ENCODE measurements at places on chromosomes 7 and 10.

- no peak overlapping the region for H3K4me3 ChIP-seq
- no peaks in the 10 kb centered on the region for H3K36me3 ChIP-seq
- H3K27ac ChIP-seq = no peak overlapping the region
- no peaks in the 10 kb centered on the region for H3K4me1 ChIP-seq
- H3K27me3 ChIP-seq = no peaks in the 10 kb centered on the region
Observed at GRCh38 chr10:108561649-108562048, 1361.7 kb downstream of the XPNPEP1 start.

- no peaks in the 10 kb centered on the region for H3K36me3 ChIP-seq
- DNase-seq = no peak
- H3K4me1 ChIP-seq = no peaks in the 10 kb centered on the region
Observed at GRCh38 chr10:81008726-81009125, 471.0 kb downstream of the SH2D4B start.

- DNase-seq = no peak
- H3K27me3 ChIP-seq = no peaks in the 10 kb centered on the region
- no peaks in the 10 kb centered on the region for H3K4me1 ChIP-seq
- H3K36me3 ChIP-seq = no peaks in the 10 kb centered on the region
- no peak overlapping the region for H3K4me3 ChIP-seq
Observed at GRCh38 chr7:12256090-12256489, 45.0 kb downstream of the TMEM106B start.

- no peak overlapping the region for H3K4me3 ChIP-seq
- no peaks in the 10 kb centered on the region for H3K27me3 ChIP-seq
- no peak overlapping the region for H3K27ac ChIP-seq
- DNase-seq = no peak
Observed at GRCh38 chr10:7889947-7890542, 71.7 kb downstream of the TAF3 start.

DNA sequence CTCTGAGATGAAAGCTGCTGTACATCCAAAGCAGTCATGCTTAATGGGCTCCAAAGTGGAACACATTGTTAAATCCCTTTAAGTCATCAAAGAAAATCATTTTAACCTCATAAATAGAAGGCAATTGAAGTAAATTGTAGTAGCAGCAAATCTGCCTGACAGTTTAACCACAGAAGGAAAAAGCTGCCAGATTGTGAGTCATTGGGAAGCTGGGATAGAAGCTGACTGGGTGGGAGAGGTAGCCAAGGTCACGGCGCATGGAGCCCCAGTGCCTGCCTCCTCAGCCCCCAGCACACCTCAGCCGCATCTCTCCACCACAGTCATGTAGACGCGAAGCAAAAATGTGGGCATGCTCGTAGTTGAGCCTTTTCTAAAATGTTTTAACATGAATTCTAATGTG is 44.0 kb downstream of the TARP start:
- H3K4me3 ChIP-seq = no peak overlapping the region
- peaks cover 1% of the 10 kb centered on the region for H3K4me1 ChIP-seq
- no peak overlapping the region for H3K27ac ChIP-seq
- no peaks in the 10 kb centered on the region for H3K27me3 ChIP-seq
- no peak for DNase-seq

- no peaks in the 10 kb centered on the region for H3K36me3 ChIP-seq
- no peaks in the 10 kb centered on the region for H3K4me1 ChIP-seq
- no peak for DNase-seq
- H3K27me3 ChIP-seq = no peaks in the 10 kb centered on the region
Observed at GRCh38 chr7:22640269-22640668, 86.7 kb upstream of the IL6 start.

DNA sequence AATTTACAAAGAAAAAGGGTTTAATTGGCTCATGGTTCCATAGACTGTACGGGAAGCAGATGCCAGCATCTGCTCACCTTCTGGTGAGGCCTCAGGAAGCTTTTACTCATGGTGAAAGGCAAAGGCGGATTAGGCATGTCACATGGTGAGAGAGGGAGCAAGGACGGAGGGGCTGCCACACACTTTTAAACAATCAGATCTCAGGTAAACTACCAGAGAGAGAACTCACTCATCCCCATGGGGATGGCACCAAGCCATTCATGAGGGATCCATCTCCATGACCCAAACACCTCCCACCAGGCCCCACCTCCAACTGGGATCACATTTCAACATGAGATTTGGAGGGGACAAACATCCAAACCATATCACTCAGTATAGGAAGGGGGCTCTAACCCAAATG is 183.9 kb downstream of the COBL start:
- no peak overlapping the region for H3K4me3 ChIP-seq
- DNase-seq = no peak
- no peaks in the 10 kb centered on the region for H3K36me3 ChIP-seq
- H3K27me3 ChIP-seq = no peaks in the 10 kb centered on the region

DNA sequence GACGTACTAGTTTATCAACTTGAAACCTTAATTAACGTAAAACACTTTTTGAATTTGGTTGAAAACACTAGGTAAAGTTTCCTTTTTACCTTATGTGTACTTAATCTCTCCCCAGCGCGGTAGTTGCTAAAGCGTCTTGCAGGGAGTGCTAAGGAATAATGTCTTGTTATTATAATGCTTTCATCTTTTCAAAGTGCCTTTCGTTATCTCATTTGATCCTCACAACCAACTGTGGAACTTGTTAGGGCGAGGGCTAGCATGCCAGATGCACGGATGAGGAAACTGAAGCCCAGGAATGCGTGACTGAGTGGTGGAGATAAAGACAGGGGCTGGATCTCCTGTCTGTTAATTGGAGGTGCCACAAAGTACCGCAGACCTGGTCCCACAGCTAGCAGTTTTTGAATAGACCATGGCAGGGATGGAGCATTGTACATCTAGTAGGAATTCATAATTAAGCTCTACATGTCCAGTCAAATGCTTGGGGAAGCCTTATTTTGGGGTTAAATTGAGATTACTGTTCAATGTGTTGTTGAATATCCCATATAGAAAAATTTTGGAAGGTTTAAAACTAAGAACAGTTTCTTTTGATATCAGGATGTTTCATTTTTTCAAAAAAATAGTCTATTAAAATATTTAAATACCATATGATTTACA is 234.3 kb downstream of the SH2D4B start:
- H3K36me3 ChIP-seq = no peaks in the 10 kb centered on the region
- no peak overlapping the region for H3K4me3 ChIP-seq
- H3K27me3 ChIP-seq = no peaks in the 10 kb centered on the region
- no peaks in the 10 kb centered on the region for H3K4me1 ChIP-seq

GRCh38 chr10:94602729-94603515 is 57.3 kb downstream of the HELLS start:
- DNase-seq = no peak
- H3K4me3 ChIP-seq = no peak overlapping the region

GRCh38 chr7:155038335-155038734 is 31.8 kb upstream of the HTR5A start:
- H3K4me1 ChIP-seq = no peaks in the 10 kb centered on the region
- H3K27me3 ChIP-seq = no peaks in the 10 kb centered on the region
- H3K4me3 ChIP-seq = no peak overlapping the region
- no peak for DNase-seq
- H3K27ac ChIP-seq = no peak overlapping the region
- no peaks in the 10 kb centered on the region for H3K36me3 ChIP-seq

DNA sequence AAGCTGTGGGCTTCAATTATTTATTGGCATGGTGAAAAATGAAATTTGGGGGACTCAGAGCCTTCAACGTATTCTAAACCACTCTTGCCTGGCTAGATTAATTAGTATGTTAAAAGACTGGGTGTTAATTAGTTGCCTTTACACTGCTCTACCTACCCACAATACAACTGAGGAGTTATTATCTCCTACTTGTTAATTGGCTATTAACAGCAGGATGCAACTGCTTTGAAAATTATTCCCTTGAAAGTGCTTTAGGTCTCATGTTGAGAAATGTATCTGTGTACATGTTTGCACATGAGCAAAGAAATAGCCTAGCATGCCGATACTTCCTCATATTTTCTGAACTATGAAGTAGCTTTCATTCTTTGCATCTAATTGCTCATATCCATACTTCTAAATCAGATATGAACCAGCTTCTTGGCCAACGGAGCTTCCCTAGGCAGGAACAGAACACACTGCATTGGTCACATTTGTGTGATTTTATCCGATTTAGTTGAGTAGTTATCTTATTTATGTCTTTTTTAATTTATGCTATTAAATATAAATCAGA is 155.8 kb downstream of the GPAM start:
- no peaks in the 10 kb centered on the region for H3K4me1 ChIP-seq
- H3K27me3 ChIP-seq = no peaks in the 10 kb centered on the region
- no peaks in the 10 kb centered on the region for H3K36me3 ChIP-seq
- H3K27ac ChIP-seq = no peak overlapping the region
- no peak overlapping the region for H3K4me3 ChIP-seq

DNA sequence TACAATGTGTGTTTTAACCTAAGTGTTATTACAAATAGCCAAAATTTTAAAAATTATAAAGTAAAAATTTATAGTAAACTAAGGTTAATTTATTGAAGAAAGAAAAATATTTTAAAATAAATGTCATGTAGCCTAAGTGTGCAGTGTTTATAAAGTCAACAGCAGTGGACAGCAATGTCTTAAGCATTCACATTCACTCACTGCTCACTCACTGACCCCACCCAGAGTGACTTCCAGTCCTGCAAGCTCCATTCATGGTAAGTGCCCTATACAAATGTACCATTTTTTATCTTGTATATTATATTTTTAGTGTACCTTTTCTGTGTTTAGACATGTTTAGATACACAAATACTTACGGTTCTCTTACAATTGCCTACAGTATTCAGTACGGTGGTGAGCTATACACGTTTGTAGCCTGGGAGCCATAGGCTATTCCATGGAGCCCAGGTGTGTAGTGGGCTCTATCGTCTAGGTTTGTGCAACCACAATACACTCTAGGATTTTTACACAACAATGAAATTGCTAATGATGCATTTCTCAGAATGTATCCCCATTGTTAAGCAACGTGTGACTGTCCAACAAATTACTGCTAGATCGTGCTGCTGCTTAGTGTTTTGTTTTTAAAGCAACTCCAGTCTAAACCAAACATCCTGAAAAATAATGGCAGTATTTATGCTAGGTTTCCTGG is 108.9 kb upstream of the NAMPT start:
- no peak overlapping the region for H3K27ac ChIP-seq
- no peak for DNase-seq
- no peaks in the 10 kb centered on the region for H3K36me3 ChIP-seq
- H3K27me3 ChIP-seq = no peaks in the 10 kb centered on the region
- H3K4me3 ChIP-seq = no peak overlapping the region
- no peaks in the 10 kb centered on the region for H3K4me1 ChIP-seq

DNA sequence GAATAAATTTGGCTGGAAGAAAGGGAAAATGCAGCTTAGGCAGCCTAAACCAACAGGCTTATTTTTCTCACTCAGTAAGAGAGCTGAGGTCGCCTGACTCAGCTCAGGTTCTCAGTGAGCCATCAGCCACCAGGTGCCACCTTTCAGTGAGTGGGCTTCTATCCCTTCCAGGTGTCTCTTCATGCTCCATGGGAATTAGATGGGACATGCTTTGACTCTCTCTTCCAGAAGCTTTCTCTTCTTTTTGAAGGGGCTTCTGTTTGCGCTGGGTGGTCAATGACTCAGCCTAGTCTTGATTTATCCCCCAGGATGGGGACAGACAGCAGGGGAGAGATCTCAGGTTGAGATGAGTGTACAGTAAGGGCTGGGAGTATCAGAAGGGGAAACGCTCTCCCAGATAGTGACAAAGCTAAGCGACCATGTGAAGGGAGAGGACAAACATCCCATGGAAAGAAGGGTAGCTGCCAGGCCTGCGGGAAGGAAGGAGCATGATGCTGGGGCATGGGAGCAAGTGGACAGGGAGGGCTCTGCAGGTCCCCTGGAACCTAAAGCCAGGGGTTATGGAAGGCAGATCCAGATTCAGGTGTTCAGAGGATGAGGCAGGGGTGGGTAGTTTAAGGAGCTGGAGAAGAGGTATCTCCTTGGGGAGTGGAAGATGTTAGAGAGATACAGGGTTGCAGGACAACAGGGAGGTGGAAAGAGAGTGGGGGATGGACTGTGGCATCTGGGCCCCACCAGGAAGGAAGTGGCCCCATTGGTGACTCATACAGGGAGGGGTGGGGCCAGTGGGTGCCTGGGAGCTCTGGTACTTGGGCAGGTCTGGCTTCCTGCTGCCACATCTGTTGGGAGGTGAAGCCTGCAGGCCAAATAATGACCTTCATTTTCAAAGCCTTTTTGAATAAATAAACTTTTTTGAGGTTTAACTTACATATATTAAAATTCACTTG is 32.5 kb downstream of the OGDH start:
- peaks cover 6% of the 10 kb centered on the region for H3K4me1 ChIP-seq
- H3K27ac ChIP-seq = no peak overlapping the region
- no peak overlapping the region for H3K4me3 ChIP-seq

DNA sequence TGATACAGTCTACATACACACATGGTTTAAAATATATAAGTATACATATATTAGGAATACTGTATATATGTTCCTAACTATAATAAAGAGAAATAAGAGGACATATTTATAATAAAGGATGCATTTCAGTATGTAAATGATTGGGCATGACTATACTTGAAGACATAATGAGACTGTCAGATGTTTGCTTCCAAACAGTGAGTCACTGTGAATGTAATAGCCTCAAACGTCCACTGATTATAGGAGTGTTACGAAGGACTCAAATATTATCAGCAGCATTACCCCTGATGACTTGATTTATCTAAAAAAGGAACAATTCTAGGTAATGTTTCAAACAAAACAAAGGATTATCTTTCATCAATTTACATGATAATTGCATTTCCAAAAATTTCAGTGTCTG is 39.9 kb upstream of the NRBF2 start:
- no peak overlapping the region for H3K4me3 ChIP-seq
- no peaks in the 10 kb centered on the region for H3K27me3 ChIP-seq
- no peak overlapping the region for H3K27ac ChIP-seq
- no peaks in the 10 kb centered on the region for H3K36me3 ChIP-seq
- no peak for DNase-seq
- H3K4me1 ChIP-seq = no peaks in the 10 kb centered on the region

- no peaks in the 10 kb centered on the region for H3K4me1 ChIP-seq
- no peak overlapping the region for H3K27ac ChIP-seq
- H3K4me3 ChIP-seq = no peak overlapping the region
- H3K36me3 ChIP-seq = no peaks in the 10 kb centered on the region
- DNase-seq = no peak
Observed at GRCh38 chr7:24730018-24730369, 27.3 kb downstream of the GSDME start.

DNA sequence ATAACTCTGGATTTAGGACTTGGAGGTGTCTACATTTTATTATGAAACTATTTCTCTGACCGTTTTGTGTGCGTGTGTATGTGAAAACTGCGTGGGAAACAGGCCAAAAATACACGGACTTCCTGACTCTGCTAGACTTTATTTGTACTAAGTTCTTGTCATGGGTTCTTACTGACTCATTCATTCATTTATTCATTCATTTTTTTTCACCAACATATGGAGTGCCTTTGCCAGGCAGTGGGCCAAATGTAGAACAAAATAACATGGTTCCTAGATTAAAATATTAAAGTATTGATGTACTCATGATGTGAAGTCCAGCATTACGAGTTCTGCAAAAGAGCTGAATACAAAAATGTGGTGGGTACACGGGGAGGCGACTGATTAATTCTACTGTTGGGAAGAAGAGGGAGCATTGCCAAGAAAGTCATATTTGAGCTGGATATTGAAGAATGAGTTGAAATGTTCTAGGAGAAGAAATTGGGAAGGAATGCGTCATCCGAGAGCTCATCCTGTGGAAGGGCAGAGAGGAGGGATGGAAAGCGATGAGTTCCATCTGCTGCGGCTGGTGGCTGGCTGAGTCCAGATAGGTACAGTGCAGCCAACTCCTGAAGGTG is 24.6 kb downstream of the CACNB2 start:
- DNase-seq = no peak
- no peaks in the 10 kb centered on the region for H3K27me3 ChIP-seq
- no peak overlapping the region for H3K27ac ChIP-seq
